ENCODE measurements at places on chromosomes 1 and 21. TPM values are rescaled to one million over a fixed set of nuclear protein-coding genes. Genes with fewer than 3 reads are reported as not detected.

The RYR2 gene
- total RNA-seq, result not detected

The HAO2 gene
- total RNA-seq, result not detected

The CASQ2 gene
- total RNA-seq, result not detected

The CD5L gene
- total RNA-seq, result not detected

The S100A9 gene
- not detected for total RNA-seq

The NPHS2 gene
- not detected for total RNA-seq

The CLK2 gene
- total RNA-seq, result 32.9 TPM

The SYT14 gene
- 1.8 TPM for total RNA-seq

The SIM2 gene
- 0.44 TPM for total RNA-seq

The AIRE gene
- total RNA-seq, result not detected

The SLC25A33 gene
- 5.9 TPM for total RNA-seq

The CSF1 gene
- total RNA-seq, result 28.8 TPM

The EPHX1 gene
- total RNA-seq, result 29.5 TPM

The C1orf21 gene
- 14.5 TPM for total RNA-seq

The S100B gene
- 0.29 TPM for total RNA-seq

The YY1AP1 gene
- 67.0 TPM for total RNA-seq

The TPM3 gene
- 952 TPM for total RNA-seq

The CD1D gene
- total RNA-seq, result 0.66 TPM

Data from placental pericyte (primary cell).